ENCODE measurements at places on chromosomes 13 and 19.
A peak's percentile ranks its signal among the peaks of the same experiment; 100 is the strongest.

- no peak for DNase-seq
Observed at GRCh38 chr19:55441692-55442321, 1.3 kb downstream of the SHISA7 start.

DNA sequence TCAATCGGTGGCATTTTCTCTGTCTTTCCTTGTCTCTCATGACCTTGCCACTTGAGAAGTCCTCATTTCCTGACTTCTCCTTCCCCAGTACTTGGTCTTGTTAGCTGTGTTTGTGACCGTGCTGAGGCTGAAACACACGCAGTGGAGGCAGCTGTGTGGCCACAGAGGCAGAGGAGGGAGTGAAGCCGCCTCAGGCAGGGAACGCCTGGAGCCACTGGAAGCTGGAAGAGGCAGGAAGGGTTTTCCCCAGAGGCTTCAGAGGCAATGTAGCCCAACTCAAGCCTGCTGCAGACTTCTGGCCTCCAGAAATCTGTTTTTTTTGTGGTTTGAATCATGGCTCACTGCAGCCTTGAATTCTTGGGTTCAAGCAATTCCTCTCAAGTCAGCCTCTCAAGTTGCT, 29.2 kb upstream of the ARGLU1 start:
- DNase-seq = no peak

GRCh38 chr19:51789061-51789795, 5.7 kb upstream of the FPR3 start:
- DNase-seq = peak; percentile 69

GRCh38 chr13:71240911-71241310, 626.1 kb downstream of the DACH1 start:
- no peak for DNase-seq

- DNase-seq = peak; percentile 12
Observed at GRCh38 chr19:16435999-16436650, 35.6 kb downstream of the EPS15L1 start.

- DNase-seq = peak; percentile 93
Observed at GRCh38 chr19:14510311-14511228, 7.6 kb downstream of the DNAJB1 start.

DNA sequence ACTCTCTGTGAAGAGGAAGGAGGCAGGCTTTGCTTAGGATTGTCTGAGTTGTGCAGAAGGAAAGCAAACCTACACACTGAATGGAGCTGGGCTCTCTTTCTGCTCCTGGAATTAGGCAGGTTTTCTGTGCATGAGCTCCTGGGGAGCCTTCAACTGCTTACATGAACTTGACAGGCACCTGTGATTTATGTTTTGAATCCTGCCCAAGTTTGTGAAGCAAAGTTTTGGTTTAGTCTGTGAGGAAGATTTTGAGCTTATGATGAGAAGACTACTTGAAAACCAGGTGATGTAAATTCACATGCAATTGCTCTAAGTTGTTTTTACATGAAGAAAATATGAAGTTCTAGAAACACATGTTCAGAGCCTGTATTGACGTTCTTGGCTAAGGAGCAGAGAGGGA, 109.0 kb downstream of the SLAIN1 start:
- DNase-seq = no peak

DNA sequence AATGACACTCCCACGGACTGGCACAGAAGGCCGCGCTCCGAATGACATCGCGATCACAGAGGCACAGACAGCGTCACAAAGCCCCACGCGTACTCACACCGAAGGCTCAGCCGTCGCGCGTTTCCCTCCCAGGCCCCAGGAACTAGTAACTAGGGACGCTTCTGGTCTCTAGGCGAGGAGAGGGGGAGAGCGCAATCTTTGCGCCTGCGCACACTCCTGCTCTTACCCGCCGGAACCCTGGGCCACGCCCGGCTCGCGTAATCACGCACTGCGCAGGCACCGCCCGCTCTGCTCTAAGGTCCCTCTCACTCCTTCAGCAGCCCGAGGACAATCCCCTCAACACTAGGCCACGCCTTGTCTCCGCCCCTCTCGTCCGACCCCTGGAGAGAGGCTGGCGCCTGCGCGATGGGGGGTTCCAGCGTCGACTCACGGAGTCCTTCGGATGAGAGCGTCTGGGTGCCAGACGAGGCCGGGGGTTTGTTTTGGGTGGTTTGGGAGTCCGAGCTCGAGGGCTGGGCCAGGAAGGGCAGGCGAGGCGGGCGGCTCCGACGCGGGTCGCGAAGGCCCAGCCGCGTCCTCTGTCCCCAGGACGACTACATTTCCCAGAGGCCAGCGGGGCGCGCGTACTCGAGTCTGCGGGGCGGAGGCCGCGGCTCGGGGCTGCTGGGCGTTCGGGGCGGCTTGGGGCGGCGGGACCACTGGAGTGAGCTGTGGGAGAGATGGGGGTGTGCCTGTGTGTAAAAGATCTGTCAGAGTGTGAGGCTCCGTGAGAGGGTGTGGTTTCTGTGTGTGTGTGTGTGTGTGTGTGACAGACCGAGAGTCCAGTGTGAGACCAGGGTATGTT, at the start of gene ZNF471:
Gene ZNF471, plus strand, starts transcription at position 410 of the 844 bp plus-strand sequence. CDS start 3,717 bp downstream, outside the sequence.
- DNase-seq = peak; percentile 97

DNA sequence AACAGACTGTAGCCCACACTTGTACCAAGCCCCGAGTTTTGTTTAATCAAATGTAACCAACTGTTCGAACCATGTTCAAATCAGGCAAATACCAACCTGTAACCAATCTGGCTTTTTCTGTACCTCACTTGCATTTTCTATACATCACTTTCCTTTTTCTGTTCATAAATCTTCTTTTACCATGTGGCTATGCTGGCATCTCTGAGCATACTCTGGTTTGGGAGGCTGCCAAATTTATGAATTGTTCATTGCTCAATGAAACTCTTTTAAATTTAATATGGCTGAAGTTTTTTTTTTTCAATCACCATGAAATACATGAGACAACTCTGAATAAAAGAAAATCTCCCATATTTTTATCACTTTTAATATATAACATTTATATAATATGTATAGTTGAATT, 256.1 kb downstream of the SLITRK6 start:
- DNase-seq = no peak

DNA sequence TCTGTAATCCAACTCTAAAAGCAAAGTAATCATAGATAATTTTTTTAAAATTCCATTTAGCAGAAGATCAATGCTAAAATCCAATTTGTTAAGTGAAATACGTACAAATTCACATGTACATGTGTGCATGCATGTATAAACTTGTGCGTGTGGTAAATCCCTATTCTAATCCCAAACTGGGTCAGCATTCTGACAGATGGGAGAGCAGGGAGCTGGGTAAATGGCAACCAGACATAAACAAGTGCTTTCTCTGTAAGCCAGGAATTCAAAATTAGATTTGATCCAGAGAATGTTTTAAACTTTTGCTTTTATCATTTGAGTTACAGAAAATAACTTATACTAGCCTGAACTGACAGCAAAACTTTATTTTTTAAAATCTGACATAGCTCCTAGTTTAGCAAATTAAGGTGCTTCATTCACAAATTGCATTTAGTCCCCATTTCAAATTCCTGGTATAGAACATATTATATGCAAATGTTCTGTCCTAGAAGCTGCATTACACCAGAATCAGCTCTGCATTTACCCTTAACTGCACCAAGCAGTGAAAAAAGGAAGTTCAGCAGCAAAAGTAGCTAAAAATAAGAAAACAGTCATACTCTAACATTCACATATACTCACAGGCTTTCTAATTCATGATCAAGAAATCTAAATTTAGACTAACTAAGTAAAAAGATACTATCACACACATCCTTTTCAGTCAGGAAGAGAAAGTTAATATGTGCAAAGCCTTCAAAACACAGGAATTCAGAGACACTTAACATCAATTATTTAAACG, 32.6 kb downstream of the UBL3 start:
- peak; percentile 25 for DNase-seq

- no peak for DNase-seq
Observed at GRCh38 chr19:8210421-8211101, 1.4 kb downstream of the CERS4 start.

GRCh38 chr13:98216135-98216565, 39.1 kb upstream of the RNF113B start:
- no peak for DNase-seq

- DNase-seq = peak; percentile 98
Observed at GRCh38 chr19:10270180-10270615, 722 bp upstream of the ICAM1 start.

GRCh38 chr19:18307271-18307681, 15.6 kb downstream of the LSM4 start:
- no peak for DNase-seq

DNA sequence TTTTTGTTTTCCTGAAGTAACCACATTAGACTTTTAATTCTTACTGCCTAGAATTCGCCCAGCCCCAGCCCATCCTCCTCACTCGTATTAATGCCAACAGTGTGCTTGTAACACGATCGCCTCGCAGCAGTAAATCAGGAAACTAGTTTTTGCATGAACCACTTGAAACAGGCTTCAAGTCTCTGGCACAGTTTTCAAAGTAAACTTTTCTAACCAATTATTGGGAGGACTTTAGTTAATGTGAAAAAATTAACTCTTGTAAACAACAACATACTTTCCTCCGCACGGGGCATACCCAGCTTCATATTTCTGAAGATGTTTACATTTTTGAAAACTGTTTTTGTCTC, 39.2 kb downstream of the TNFRSF19 start:
- peak; percentile 9 for DNase-seq

DNA sequence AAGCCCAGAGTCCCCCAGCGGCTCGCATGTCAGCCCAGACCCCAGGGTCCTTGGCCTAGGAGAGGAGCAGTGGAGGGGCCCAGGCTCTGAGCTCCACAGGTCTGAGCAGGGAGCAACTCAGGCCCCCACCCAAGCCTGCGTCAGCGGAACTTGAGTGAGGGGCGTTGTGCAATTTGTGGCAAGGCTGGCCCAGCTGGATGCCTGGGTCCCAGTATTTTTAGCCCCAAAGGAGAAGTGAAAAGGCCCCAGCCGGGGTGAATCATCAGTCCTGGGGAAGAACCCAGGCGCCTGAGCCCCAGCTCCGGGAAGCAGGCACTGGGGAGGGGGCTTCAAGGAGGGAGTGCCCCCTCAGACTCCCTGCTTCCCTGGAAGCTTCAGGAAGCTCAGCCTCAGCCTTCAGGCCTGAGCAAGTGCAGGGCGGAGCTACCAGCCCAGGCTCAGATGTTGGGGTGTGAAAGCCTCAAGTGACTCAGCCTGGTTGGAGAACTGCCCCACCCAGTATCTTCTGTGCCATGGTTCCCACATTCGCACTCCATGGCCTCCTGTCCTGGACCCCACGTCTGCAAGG, 7.2 kb downstream of the MED29 start:
- DNase-seq = peak; percentile 95

DNA sequence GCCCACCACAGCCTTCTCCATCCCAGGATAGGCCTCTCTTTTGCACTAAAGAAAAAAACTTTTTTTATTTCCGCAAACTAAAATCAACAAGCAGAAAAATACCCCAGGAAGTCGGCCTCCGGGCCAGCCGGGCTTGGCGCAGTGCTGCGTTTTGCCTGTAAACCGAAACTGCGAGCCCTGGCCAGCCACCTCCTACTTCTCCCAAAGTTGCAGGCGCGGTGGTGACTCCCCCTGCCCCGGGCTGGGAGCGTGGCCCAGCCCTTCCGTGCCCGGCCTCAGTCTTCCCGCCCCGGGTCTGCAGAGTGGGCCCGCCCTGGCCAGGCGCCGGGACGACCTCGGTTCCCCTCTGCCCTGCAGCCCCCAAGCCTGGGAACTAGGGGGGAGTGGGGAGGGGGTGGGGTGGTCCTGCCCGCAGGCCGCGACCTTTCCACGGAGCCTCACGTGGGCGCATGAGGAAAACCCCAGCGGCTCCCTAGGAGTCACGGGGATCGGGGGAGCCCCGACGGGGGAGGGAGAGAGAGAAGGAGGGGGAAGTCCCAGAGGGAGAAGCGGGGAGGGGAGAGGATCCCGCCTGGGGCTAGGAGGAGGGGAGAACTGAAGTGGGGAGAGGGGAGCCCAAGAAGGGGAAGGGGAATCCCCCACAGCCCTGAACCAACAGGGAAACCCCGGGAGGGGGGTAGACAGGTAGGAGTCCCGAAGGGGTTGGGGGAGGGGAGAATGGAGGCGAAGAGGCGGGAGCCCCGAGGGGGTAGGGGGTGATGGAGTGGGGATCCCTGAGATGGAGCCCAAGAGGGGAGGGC, 3.0 kb downstream of the GADD45B start:
- DNase-seq = peak; percentile 92

DNA sequence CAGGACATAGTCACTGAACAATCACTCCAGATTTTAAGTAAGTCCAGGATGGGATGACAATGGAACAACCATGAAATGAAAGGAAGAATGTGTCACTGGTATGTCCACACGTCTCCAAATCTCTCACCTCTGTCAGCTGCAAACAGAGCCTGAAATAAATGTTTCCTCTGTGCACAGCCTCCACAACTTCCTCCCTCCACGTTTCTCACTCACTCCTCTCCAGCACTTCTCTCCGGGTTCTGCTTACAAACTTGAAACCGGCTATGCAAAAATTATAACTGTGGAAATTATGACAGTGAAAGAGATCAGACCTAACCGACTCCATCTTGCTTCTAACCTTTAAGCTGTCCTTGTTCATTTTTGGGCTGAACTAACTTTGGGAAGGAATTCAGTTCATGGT, 35.0 kb upstream of the ALOX5AP start:
- DNase-seq = peak; percentile 24

- no peak for DNase-seq
Observed at GRCh38 chr13:77537289-77537919, 1.9 kb downstream of the SCEL start.

DNA sequence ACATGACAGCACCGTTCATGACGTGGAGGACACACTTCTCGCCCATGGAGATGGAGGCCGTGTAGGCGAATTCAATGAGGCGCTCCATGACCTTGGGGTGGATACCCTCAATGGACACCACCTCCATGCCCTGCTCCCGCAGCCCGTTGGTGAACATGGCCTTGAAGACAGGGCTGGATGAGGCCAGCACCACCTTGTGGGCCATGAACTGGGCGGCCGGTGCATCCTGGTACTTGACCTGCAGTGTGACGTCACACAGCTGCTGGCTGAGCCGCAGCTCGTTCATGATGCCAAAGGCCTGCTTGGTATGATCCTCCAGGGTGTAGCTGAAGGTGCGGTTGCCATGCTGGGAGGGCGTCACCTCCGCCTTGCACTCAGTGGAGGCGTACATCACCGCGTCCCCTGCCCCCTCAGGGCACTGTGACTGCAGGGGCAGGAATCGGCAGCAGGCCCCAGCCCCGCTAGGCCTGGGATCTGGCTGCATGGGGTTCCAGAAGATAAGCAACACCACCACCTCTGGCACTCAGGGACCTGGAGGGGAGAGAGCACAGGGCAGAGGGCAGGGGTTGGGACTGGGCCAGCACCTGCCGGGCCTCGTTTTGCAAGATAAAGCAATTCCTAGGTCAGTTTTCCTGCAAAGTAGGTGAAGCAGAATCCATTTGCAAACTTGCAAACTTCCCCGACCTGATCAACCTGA, 3.5 kb downstream of the KEAP1 start:
- no peak for DNase-seq

- DNase-seq = no peak
Observed at GRCh38 chr19:23312515-23312914, 62.3 kb upstream of the ZNF724 start.
